Activated T-cell treated with anti-CD3 and anti-CD28 coated beads, Interleukin-2, amount 50 U/mL, for 72 hours (primary cell): ENCODE measurements at places on chromosomes 1 and 21. TPM values are rescaled to one million over a fixed set of nuclear protein-coding genes. Genes with fewer than 3 reads are reported as not detected.
A peak's percentile ranks its signal among the peaks of the same experiment; 100 is the strongest.

DNA sequence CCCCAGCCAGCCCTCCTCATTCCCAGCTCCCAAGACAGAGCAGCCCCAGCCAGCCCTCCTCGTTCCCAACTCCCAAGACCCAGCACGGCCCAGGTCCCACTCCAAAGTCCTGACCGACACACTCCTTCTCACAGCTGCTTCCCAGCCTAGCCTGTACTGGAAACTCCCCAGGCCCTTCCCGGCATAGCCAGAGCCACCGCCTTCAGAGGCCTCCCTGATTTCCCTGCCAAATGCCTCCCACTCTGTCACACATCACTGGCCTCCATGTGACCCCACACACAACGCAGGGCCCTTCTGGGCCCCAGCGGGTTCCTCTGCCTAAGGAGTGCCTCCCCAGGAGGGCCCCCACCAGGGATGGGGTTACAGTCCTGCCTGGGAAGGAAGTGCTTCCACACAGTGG is 2.8 kb downstream of the UBE2J2 start:
- no peak for DNase-seq

DNA sequence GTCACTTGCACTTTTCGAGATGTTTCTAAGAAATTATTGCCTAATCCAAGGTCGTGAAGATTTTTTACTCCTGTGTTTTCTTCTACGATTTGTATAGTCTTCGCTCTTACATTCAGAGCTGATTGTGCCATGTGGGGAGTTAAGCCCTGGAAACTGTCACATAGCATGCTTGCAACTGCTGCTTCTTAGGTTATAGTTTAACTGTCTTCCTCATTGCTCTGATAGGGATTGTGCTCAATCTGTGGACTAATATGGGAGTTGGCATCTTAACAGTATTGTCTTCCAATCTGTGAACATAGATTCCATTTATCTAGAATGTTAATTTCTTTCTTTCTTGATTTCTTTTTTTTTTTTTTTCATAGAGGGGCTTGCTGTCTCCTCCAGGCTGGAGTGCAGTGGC is 34.8 kb upstream of the CAMTA1 start:
- DNase-seq = no peak

- DNase-seq = peak; percentile 71
Measured at GRCh38 chr1:197774466-197775281, 606 bp downstream of the DENND1B start.

DNA sequence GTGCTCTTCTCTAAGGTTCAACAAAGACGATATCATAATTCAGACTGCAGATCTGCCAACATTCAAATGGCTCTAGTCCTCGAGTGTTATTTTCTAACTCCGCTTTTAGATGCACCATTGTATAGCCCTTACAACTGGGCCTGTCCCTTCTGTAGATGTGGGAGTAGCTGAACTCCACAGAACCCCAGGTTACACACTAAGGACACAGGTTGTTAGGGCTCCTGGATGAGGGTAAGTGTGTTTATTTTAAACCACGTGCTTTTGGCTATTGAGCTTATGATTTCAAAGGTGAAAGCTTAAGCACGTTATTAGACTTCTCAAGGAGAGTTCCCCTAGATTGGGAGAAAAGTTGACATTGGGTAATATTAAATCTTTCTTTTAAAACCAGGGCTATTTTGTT is 64.7 kb downstream of the MPZL1 start:
- DNase-seq = no peak

GRCh38 chr1:153773096-153773921 is 1.9 kb upstream of the SLC27A3 start:
- no peak for DNase-seq

DNA sequence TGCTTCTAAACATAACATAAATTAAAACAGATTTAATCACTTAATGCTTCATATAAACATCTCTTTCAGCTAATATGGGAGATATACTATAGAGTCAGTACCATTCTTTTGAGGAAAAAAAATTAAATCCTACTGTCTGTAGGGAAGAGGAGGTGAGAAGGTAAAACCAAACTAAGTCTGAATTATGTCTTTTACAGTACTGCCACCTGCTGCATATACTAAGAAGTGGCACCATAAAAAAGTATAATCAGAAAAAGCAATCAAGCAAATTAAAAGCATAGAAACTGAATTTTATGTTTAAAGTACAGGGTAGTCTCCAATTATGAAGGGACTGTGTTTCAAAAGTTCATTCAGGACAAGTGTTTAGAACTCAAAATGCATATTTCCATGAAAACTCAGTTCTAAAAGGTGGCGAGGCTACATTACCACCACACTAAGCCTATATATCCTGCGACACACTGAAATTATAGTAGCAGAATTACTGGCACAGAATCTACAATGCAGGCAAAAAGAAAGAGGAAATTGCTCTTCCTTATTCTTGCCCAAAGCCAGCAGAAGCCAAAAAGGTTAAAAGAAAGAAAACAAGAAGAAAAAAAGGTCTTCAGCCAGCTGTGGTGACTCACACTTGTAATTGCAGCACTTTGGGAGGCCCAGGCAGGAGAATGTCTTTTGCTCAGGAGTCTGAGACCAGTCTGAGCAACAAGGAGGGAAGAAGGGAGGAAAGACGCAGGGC is 9.0 kb downstream of the NSL1 start:
- no peak for DNase-seq

DNA sequence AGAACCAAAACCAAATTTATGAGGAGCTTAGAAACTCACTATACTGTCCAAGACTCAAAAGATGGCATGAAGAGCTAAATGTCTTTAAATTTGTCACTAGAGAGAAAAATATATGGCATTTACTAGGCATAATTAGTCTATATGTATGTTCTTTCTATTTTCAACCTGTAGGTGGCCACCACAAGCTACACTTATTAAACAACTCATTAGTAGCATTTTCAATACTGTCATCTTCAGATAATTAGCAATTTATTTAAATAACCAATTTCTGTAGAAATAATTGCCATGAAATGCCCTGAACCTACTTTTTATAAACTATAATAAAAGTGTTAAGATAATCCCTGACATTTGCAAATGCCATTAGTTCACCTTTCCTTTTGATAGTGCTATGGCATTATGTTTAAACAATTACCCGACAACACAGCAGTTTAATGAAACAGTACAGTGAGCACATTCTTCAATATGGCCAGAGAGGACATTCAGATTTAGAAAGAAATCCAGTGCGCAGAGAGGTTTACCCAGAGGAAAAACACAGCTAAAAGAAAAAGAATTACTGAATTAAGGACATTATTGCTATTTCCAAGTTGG is 522.5 kb downstream of the PTBP2 start:
- no peak for DNase-seq

SPRR2B gene
- not detected for total RNA-seq

HP1BP3 gene
- total RNA-seq = 283 TPM

OR2G2 gene
- total RNA-seq = not detected

NTMT2 gene
- total RNA-seq = not detected

HES3 gene
- not detected for total RNA-seq
